Neural cell (in vitro differentiated cells): ENCODE measurements at places on chromosomes 2 and 18. TPM values are rescaled to one million over a fixed set of nuclear protein-coding genes. Genes with fewer than 3 reads are reported as not detected.

YES1 gene
- 7.4 and 12.0 TPM in 2 replicates for polyA plus RNA-seq

RRM2 gene
- polyA plus RNA-seq = 0.57 and 4.2 TPM in 2 replicates

GPR55 gene
- not detected in 2 replicates for polyA plus RNA-seq

DNER gene
- polyA plus RNA-seq = 307 and 310 TPM in 2 replicates
